ENCODE measurements at places on chromosomes 12 and 14.

DNA sequence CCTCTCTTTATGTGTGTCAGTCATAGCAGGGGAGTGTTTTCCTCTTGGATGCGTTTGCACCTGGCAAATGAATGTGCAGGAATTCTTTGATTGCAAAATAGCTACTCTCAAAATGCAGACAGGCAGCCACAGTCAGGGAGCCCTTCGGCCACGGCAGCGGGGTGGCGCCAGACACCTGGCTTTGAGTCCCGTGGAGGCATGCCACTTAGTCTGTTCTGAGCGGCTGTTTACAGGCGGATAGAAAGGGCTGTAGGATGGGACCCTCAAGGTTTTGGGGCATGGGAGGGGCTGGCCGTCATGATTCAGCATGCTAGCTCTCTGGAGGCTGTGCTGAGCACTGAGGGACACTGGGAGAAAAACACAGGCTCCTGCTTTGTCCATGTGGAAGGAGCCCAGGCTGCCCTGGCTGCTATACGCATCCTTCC lies 117.1 kb downstream of the SLC25A47 start:
- peak; percentile 15 for DNase-seq

DNA sequence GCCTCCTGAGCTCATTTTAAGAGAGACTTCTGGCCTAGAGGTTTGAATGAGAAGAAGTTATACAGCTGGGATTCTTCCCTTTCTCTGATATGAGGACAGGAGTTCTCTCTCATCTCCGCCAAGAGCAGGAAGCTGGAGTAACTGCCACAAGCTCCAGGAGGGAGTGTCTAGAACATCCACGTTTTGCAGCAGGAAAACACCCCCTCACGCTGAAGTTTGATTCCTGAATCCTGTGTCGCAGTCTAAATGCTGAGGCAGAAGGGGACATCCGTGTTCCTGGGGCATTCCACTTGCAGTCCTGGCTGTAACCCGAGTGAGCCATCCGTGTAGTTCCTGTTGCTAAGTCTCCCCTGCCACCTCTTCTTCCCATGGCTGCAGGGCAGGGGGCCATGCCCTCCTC lies 38.3 kb downstream of the NTF3 start:
- no peak for DNase-seq

DNA sequence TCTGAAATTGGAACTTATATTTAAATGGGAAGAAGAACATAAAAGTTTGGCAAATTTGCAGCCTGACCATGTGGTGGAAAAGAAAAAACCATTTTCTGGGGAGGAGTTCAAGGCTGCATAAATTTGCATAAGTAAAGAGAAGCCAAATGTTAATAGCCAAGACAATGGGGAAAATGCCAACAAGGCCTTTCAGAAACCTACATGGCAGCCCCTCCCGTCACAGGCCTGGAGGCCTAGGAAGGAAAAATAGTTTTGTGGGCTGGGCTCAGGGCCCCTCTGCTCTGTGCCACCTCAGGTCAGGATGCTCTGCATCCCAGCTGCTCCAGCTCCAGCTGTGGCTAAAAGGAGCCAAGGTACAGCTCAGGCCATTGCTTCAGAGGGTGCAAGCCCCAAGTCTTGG lies 67.6 kb upstream of the CCDC60 start:
- DNase-seq, result no peak

DNA sequence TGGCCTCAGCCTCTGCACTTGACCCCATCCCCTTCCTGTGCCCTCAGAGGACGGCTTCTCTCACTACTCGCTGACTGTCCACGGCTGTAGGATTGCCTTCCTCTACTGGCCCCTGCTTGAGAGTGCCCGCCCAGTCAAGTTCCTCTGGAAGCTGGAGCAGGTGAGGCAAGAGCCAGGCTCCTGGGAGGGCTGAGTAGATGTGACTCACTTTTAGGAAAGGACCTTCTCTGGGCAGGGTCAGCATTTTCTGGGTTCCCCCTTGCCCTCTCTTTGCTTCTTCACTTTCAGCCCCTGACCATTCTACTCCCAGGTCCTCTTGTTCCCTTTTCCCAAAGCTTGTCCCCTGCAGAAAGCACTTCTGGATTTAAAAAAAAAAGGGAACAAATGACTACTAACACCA lies 7.7 kb downstream of the CLSTN3 start:
- no peak for DNase-seq

DNA sequence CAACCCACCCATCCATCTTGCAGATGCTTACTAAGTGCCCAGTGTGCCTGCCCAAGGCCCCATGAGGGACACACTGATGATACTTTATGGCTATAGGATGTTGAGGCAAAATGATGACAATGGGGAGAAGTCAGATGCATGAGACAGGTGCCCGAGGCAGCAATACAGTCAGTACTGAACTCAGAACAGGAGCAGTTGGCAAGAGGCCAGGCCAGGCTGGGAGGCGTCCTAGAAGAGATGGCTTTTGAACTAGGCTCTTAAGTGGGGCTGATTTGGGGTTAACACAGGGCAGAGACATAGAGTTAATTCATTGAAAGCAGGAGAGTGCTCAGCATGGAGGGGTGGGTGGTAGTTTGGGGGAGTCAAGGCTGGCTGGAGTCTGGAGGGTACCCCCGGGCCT lies 15.6 kb downstream of the PLBD2 start:
- DNase-seq, result no peak

DNA sequence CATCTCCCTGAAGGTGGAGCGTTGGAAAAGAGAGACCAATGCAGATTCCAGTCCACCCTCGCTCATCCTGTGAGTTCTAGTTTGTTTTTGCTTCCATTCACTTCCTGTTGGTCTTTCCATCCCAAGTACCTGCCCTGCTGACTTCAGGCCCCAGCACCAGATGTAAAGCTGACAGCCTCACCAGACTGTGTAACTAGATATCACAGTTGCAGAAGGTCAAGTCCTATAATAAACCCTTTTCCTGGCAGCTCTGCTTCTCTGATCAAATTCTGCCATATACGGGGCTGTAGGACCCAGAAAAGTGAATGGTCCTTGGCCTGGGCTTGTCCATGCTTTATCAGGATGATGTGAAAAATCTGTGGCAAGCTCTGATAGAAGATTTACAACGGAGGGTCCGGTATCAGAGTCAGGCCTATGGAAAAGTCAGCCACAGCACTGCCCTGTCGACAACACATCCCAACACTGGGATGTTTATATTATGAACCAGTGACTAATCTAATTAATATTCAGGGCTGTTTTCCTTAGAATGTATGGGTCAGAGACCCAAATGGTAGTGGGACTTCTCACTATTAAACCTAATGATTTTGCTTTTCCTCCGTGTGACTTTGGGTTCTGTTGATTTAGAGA lies 42.1 kb downstream of the CCDC175 start:
- no peak for DNase-seq

DNA sequence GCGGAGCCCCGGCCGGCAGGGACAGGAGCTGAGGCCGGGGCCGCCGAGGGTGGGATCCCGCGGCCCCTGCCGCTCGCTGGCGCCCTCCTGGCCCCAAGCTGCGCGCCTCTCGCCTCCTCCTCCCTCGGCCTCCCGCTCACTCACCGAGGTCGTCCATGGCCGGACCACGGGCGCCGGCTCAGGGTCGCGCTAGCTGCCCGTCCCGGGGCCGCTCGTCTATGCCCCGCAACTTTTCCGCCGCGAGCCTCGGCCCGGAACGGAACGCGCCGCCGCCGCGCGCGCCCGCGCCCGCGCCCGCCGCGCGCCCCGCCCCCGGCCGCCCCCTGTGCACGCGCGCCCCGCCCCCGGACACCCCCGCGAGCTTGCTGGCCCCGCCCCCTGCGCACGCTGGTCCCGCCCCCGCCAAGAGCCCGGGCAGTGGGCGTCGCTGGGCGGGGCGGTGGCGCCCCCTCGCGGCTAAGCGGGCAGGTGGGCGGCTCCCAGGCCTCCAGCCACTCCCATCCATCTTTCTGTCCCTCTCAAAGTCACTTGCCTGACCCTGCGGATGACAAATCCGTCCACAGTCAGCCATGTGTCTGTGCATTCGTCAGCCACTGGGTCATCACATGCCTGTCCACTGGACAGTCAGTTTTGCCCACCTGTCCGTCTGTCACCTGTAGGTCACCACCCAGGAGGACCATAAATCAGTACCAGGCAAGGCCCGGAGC lies at the start of gene PXN:
PXN (minus strand) TSS at position 258 of the 707 bp plus-strand sequence; CDS start at position 157, 101 bp downstream.
- DNase-seq, result peak; percentile 89

DNA sequence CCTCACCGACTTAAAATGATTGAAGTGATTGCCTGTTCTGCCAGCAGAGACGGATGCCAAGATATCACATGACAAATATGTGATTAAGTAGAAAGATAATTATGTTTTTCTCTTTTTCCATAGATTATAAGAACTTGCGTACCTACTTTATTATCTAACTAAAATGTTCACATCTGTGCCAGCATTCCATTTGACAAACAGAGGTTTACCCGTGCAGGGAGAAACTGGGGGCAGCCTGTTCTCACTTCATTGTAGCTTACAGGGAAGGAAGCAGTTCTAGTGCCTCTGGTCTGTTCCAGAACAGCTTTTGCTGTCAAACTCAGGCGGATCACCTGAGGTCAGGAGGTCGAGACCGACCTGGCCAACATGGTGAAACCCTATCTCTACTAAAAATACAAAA lies 29.6 kb downstream of the CCDC62 start:
- no peak for DNase-seq

- DNase-seq, result no peak
These were observed 9.1 kb downstream of the GPR19 start for GRCh38 chr12:12686925-12687324.

- no peak for DNase-seq
These were observed 66.1 kb upstream of the BCAT1 start for GRCh38 chr12:25014961-25015360.

- DNase-seq, result no peak
These were observed 176.7 kb downstream of the PPM1H start for GRCh38 chr12:62758216-62758615.

GRCh38 chr12:58533652-58534051 lies 386.7 kb downstream of the LRIG3 start:
- no peak for DNase-seq

DNA sequence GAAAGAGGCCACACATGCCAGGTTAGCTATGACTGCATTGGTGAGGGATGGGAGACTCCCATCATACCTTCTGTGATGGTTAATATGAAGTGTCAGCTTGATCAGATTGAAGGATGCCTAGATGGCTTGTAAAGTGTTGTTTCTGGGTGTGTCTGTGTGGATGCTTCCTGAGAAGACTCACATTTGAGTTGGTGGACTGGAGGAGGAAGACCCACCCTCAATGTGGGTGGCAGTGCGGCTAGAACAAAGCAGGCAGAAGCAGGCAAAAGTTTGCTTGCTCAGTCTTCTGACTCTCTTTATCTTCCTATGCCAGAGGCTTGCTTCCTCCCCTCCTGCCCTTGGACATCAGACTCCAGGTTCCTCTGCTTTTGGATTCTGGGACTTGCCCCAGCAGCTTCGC lies 88.2 kb downstream of the SSPN start:
- DNase-seq, result no peak

DNA sequence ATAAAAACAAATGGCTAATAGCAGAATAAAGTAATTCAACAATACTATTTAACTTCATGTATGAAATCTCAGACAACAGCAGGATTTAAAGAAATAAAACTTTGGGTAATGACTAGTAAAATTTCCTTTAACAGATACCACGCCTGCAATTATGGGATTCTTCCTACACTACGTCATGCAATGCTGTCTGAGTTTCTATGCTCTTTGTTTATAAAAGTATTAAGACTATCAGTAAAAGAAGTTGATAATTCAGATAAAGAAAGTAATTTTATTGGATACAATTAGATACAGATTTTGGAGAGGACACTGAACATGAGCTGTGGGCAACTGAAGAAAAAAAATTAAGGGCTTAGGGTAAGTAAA lies 308.4 kb upstream of the LRFN5 start:
- DNase-seq, result no peak

DNA sequence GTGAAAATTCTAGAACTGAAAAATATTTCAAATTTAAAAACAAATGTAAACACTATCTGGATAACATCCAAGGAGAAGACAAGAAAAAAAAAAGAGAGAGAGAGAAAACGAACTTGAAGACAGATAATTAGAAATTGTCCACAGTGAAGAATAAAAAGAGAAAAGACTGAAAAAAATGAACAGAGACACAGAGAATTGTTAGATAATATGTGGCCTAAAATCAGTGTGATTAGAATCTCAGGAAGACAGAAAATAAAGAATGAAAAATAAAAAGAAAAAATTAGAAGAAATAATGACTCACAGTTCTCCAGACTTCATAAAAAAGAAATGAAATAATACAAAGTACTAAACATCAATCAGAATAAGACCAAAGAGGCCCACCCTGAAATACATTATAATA lies 1209.3 kb downstream of the FSCB start:
- DNase-seq, result no peak

GRCh38 chr14:87629788-87630187 lies 363.2 kb downstream of the GALC start:
- DNase-seq, result no peak

DNA sequence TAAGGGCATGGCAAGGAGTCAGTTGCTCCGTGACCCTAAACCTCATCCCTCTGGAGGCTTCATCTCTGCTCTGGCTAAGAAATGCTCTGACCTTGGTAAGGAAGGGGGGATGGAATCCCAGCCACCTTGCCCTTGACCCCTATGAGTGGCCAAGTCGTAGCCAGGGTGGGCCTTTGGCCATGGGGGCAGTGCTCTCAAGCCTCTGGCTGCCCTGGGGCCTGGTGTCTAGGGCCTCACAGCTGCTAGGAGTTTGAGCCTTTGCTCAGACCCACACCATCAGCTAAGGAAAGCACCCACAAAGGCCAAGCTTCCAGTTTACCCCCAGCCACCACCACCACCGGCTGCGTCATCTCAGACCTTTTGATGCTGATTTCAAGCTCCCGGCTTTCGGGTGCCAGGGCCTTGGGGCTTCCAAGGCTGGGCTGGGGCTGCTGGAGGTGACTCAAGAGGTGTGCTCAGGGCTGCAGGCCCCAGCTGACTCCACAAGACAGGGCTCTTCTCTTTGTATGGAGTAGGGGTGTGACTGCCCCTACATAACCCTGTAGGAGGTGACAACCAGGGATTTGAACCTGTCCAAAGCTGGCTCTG lies 3.7 kb downstream of the ASB2 start:
- DNase-seq, result no peak

- no peak for DNase-seq
These were observed 8.3 kb downstream of the COL2A1 start for GRCh38 chr12:47995981-47996401.

- no peak for DNase-seq
These were observed 15.0 kb downstream of the OXA1L start for GRCh38 chr14:22781301-22781991.

GRCh38 chr12:11648514-11649412 lies 711 bp upstream of the ETV6 start:
- peak; percentile 76 for DNase-seq

DNA sequence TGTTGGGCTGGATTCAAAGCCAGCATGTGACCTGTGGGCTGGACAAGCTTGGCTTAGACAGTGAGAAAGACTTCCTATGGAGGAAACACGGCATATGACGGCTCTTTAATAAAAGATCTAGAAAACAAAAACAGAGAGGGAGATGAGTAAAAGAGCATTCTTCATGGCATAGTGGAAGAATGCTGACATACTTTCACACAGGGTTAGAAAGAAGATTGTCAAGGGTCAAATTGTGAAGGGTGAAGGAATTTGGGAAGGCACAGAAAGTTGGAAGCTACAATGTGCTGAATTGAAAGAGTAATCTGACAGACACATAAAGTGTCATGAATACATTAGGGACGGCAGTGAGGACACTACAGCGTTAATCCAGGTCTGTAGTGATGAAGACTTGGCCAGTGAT lies 63.4 kb downstream of the GALNT4 start:
- no peak for DNase-seq

GRCh38 chr14:73339846-73340595 lies 102.7 kb downstream of the PAPLN start:
- no peak for DNase-seq
